ENCODE measurements at places on chromosomes 2 and 18. TPM values are rescaled to one million over a fixed set of nuclear protein-coding genes. Genes with fewer than 3 reads are reported as not detected.

DNA sequence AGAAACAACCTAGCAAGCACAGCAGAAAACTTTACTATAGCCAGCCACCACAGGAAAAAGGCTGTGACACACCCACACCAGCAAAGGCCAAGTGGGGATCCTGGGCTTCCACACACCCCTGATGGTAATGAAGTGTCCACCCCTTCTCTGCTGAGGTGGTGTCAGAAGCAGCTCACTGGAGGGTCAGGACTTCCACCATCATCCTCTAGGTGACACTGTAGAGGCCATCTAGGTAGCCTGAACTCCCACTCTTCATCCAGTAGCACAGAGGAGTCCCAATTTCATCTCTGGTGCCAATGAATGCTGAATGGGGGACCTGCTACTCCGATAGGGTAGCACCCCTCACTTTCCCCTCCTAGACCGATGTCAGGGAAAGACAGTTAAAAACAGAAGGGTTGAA, 1544.4 kb downstream of the LRP1B start:
- DNase-seq, result peak; percentile 65

GRCh38 chr2:136195226-136195625, 77.3 kb upstream of the CXCR4 start:
- no peak for DNase-seq

DNA sequence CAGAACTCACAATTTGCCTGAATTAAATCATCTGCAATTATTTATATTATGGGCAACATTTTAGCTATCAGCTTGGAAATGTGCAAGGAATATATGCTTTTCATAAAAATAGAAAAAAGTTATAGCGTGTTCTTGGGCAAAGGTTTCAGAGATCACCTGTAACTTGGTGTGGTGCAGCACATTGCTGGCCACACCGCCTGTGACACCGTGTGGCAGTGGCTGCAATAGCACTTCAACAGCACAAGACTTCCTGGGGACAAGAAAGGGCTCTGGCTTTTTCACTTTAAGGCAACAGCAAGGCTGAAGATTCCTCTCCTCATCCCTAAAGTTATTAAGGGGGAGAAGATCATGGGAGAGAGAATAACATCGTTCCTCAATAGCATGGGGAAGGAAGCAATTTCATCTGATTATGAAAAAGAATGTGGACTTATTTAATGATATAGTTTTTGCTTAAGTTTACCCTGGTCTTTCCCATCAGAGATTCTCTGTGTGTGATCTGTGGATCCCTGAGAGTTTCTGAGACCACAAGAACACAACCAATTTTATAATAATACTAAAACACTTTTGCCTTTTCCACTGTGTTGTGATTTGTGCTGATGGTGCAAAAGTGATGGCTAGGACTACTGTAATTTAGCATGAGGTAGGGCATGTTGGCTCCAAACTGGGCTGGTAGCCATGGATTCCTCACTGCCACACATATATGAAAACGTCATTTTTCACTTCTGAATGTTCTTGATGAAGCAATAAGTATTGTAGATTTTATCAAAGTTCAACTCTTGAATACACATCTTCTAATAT, 15.0 kb upstream of the SERPINB3 start:
- no peak for DNase-seq

DNA sequence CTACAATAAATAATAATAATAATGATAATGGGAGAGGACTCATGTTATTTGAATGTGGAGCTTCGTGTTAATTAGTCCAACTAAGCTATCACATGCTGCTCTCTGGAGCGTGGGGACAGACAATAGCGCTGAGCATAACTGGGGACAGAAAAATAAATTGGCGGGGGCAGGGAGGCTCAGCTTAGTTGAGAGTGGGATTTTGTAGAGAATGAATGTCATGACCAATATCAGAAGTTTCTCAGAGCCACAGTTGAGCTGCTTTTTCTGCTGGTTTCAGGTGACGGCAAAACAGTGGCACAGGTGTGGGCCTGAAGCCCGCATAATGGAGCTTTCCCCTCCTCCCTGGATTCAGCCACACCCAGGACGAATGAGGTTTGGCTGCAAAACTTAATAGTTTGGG, 111.1 kb upstream of the CAB39 start:
- DNase-seq, result no peak

GRCh38 chr2:197975931-197976519, 171.6 kb downstream of the PLCL1 start:
- DNase-seq, result no peak

- DNase-seq, result no peak
Observed at GRCh38 chr2:237758185-237758584, 40.4 kb upstream of the RBM44 start.

DNA sequence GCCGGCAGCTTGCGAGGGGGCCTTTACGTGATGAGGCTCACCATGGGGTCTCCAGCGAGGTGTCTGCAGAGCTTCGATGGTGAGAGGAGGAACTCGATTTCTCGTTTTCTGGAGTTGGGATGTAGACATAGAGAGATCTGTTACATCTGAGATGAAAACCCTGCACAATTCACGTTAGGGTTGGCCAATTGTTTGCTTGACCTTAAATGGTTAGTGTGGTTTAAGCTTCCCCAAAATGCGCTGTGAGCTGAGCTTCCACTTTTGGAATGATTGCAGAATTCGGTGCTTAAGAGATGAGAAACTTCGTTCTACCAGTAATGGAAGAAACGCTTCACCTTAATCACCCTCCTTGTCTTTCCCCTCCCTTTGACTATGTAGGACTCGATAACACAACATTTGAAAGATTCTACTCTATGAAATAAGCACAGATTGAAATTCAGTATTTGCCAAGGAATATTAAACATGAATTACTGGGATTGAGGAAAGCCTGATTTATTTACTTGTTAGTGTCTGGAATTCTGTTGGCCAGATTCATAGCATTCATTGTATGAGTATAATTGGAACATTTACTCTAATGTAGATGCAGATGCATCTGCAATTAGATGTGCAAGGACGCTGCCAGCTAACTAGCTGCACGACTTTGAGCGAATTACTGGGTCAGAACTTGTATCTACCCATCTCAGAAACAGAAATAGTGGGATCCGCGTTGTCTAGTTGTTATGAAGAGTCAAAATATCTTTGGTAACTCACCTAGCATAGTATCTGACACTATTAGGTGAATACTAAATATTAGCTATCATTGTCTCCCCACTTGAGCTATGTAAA, 1.6 kb upstream of the KLF7 start:
- DNase-seq, result no peak

DNA sequence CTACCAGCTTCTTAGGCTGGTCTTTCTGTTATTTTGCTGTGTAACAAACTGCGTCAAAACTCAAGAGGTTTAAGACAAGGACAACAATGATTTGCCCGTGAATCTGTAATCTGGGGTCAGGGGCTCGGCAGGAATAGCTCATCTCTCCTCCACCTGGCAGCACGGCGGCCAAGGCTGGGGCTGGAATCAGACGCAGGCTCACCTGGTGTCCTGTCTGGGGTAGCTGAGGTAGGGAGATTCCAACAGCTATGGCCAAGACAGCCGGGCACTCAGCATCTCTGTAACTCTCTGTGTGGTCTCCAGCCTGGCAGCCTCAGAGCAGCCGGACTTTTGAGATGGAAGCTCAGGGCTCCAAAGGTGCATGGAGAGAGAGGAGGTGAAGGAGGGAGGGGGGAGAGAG, 42.3 kb downstream of the DNER start:
- no peak for DNase-seq

GRCh38 chr18:55018602-55019001, 59.3 kb upstream of the CCDC68 start:
- DNase-seq, result no peak

DNA sequence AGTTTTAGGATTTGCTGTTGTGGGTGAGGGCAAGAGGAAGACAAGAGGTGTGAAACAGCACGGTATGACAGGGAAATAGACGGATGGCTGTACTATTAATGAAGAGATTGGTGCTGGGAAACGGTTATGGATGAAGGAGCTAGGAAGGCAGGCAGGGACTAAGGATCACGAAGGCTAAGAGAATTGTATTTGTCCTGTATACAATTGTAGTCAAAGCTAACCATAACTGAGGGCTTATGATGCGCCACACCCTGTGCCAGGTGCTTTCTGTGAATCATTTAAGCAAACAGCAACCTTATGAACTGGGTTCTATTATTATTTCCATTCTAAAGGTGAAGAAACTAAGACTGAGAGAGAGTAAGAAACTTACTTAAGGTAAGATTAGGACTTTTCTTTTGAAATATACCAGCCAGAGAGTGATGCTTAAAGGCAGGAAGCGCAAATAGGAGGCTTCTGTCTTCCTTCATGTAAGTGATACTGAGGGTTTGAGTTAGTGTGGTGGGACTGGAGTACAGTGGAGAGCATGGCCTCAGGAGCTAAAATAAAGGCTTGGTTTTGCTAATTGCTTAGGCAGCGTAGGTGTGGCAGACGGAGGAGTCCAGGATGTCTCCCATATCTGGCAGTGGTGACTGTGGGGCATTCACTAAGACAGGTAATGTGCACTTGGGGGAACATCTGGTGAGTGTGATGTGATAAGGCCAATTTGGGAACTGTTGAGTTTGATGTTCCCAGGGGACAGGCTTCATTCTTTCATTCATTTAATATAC, 85.8 kb downstream of the PLEKHM3 start:
- no peak for DNase-seq

The HOXD12 gene
- not detected for total RNA-seq

The RPRM gene
- 16.2 TPM for total RNA-seq

Data from H1 (cell line).